ENCODE measurements at places on chromosomes 7 and 10.

DNA sequence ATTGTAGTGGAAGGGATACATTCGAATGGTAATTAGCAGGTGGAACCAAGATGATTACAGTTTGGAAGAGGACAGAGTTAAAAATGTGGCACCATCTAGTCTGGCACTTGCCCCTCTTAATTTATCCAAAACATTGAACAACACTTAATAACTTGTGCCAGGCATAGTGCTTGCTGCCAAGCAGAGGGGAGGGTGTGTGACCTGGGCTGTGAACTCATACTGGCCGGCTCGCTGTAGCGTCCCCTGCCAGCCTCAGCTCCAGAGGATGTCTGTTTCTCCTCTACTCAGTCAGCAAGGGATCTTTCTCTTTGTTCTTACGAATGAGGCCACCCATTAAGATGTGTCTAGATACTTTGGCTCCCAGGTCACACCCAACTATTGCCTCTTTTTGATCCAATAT is 179.4 kb upstream of the INHBA start:
- no peak for DNase-seq

- DNase-seq = no peak
Observed at GRCh38 chr7:159112136-159113011, 32.3 kb downstream of the VIPR2 start.

DNA sequence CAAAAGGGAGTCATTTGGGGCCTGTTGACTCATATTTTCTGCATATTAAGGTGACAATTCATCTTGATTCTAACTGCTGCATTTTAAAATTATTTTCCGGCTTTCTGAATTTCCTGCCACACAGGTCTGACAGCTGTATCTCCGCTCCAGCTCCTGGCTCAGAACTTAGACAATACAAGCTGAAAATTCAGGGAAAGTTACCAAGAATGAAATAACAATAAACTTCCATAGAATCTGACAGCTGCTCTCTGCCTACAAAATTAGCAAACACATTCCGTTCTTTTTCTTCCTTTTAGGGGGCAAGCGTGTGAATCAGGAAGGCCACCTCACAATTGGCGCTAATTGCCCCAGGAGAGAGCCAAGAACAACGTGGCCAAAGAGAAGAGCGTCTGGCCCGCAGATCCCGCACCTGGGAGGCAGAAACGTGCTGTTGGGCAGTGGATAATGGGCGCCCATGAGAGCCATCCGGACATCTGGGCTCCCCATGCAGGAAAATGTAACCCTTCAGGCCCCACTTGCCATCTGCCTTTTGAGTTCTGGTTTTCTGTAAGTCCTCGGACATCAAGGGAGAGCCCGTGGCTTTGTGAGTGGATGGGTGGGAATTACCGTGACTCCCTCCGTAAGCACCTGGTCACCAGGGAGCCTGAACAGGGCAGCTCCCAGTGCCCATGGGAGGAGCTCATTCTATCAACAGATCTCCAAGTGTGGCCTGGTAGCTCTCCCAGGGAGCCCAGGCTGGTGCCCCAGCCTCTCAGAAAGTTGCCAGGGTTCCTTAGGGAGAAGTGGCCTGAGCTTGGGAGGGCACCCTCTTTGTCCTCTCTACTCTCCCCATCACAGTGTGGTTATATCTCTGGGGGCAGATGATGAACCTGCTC is 5.0 kb downstream of the CLRN3 start:
- no peak for DNase-seq

DNA sequence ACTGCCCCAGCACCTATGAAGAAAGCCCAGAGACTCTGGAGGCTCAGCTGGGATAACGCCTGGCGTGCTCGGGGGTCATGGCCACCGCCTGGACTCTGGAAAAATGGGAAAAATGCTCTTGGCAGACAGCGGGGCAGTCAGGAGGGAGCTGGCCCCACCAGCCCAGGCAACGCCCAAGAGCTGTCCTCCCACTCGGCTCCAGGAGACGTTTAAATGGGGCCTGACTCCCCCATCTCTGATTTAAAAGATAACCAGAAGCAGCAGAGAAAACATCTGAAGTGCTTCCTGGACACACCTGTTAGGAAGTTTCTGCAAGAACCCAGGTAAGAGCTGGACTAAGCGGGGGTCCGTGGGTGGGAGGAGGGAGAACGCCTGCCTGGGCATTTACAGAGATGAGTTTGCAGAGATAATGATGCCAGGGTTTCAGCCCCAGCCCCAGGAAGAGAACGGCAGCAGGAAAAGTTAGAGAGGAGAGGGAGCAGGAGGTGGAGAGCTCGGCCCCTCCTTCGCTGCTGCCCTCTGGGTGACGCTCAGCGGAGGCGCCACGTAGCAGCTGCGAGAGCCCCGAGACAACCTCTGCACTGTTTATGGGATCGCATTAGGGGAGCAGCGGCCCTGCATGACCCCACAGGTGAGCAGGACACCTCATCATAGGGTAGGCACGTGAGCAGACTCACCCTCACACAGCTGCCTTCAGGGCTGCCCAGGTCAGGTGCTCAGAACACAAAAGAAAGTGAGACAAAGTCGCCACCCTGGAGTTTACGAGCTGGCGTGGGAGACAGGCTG is 83.5 kb upstream of the INSIG1 start:
- peak; percentile 59 for DNase-seq

DNA sequence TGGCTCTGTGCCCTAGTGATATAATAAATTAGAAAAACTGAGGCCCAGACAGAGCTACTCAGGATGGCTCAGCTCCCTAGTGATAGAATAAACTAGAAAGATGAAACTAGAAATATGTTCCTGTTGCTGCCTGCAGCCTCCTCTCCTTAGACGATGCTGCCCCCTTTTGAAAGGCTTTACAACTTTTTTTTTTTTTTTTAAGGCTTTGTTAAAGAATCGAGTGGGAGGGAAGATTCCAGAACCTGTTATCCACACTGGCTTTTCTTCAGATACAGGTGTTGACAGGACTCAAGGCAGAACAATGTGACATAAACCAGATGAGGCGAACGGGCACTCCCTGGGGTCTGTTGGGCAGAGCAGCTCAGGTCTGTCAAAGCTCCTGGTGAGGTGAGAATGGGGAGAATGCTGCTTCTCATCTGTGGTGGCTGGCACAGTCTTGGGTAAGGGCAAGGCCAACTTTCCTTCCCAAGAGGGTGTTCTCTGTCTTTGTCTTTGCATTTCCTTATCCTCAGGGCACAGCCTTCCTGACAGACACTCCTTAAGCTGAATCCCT is 175.1 kb downstream of the COBL start:
- DNase-seq = peak; percentile 73

- no peak for DNase-seq
Observed at GRCh38 chr7:142323706-142324105, 65.8 kb upstream of the PRSS58 start.

DNA sequence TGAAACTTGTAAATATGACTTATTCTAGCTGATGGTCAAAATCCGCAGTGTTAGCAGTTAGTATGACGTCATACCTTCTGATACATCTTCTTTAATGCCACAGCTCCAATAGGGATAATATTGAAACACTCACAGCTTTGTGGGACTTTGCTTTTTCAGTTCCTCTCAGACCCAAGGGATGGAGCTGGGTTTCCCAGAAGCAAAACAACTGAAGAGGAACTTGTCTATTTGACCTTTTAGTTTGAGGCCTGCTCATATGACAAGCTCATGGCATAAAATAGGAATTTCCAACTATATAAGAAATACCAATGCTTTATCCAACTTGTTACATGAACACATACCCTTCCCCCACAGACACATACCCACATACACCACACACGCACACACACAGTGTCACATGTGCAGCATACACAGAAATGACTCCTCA is 31.6 kb upstream of the C10orf67 start:
- DNase-seq = no peak

DNA sequence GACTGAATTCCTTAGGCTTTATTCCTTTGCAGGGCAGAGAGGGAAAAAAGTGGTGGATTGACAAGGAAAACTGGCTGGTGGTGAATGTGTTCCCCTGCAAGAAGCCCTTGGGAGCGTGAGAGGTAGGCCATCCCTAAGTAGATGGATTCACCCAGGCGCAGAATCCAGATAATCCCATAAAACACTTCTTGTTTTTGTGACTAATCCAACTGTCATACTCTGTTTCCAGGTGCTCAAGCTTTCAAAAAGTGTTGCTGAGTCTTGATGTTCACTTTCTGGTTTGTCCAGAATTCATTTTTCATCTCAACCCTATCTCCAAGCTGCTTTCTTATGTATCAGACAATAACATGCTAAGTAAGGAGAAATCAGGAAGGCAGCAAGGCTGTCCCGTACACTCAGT is 250.8 kb upstream of the HABP2 start:
- no peak for DNase-seq

GRCh38 chr7:128236924-128237586 is 4.0 kb upstream of the LEP start:
- DNase-seq = peak; percentile 61

- DNase-seq = no peak
Observed at GRCh38 chr10:28849309-28849708, 172.0 kb downstream of the BAMBI start.

- DNase-seq = peak; percentile 53
Observed at GRCh38 chr7:130242198-130243014, 24.3 kb upstream of the CPA2 start.

GRCh38 chr10:104109908-104110662 is 11.9 kb upstream of the SFR1 start:
- peak; percentile 88 for DNase-seq

- DNase-seq = no peak
Observed at GRCh38 chr10:14801723-14802122, 27.0 kb upstream of the FAM107B start.

- DNase-seq = peak; percentile 47
Observed at GRCh38 chr10:84493951-84494848, 165.8 kb downstream of the CCSER2 start.

- DNase-seq = peak; percentile 68
Observed at GRCh38 chr7:80611779-80612178, 26.7 kb upstream of the CD36 start.

GRCh38 chr10:71644307-71645180 is 75.0 kb downstream of the C10orf105 start:
- DNase-seq = no peak

DNA sequence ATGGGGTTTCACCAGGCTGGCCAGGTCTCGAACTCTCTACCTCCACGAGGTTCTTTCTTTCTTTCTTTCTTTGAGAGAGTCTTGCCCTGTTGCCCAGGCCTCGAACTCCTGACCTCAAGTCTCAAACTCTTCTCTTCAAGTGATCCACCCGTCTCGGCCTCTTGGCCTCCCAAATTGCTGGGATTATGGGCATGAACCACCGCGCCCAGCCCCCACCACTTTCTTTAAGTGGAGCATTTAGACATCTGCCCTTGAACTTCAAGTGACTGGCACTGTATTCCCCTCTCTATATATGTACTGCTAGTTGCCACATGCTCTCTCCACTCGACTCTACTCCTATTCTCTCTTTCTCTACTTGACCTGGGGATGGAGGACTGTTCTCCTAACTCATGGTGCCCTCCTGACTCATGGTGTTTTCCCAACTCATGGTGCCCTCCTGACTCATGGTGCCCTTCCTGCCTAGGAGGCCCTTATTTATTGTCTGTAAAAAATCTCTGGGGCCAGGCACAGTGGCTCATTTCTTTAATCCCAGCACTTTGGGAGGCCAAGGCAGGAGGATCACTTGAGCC is 19.3 kb upstream of the ACHE start:
- DNase-seq = no peak

DNA sequence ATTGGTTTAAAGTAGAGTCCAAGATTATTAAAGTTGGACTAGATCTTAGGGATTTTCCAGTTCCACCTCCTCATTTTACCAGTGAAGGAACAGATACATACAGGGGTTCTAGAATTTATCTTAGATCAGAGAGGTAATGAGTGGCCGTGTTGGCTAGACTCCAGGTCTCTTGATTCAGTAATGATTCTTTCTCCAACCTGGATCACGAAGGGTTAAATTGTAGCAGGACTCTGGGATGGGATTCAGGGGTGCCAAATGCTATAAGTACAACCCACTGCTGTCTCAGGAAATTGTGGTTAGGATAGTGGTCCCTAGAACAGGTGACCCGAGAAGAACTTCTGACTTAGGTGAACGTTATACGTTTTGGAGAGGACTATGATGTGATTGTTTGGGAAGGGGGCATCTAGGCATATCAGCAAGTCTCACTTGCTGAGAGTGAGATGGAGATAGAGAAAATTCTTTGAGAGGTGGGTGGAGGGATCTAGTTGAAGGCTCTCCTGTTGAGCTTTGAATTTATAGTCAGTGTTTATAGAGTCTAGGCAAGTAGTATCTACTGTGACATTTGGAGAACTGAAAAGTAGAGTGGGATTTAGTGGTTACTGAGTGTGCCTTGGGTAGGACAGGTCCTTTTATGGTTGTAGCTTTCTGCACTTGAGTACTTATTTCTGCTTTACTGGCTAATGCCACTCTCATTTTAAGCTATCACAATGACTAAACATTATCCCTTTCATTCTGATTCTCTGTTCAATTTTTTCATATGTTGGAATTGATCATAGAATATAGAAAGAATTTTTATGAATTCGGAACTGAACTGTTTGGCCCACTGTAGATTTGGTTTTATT is 58.3 kb downstream of the ST7 start:
- no peak for DNase-seq

DNA sequence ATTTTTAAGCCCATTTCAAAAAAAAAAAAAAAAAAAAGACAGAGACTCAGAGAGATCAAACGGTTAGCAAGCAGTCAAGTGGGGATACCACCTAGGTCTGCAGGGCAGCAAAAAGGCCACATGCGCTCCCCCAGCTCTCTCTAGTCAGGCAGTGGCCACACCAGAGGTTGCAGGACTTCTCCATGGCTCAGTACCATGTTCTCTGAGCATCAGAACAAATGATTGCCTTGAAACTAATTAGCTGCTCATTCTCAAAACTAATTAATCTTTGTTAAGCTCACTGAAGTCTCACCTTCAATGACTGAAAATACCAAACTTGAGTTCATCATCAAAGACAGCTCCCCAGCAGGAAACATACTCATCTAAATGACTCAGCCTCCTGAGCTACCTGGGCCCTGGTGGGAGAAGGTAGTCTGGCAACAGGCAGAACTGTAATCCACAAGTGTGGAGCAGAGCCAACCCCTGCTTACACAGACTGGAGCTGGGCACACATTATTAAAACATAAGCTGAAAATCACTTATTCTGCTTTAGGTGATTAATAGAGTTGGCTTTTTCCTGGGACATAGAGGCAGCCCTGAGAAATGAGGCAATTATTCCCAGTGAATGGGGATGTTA is 319.6 kb downstream of the GRID1 start:
- DNase-seq = no peak

DNA sequence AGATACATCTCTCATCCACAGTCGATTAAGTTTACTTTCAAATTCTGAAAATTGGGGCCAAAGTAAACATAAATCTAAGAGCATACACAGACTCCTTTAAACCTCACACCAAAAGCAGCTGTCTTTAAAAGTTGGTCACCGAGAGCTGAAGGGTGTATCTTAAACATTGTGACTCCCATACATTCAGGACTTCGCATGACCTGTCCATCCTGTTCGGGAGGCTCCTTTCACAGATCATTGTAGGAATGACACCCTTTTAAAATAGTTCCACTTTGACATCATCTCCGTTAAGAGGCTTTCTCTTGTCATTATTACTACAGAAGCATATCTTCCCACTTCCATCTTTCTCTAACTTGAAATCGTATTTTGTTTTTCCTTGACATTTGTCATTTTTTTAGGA is 440.0 kb downstream of the DNAJB9 start:
- DNase-seq = no peak

Data from fibroblast of the aortic adventitia (primary cell).